ENCODE measurements at places on chromosomes 6 and 20.

GRCh38 chr20:14724468-14724867 is 387.1 kb upstream of the FLRT3 start:
- DNase-seq, result no peak

- DNase-seq, result no peak
These were observed 356.9 kb downstream of the CDKAL1 start for GRCh38 chr6:20891161-20891560.

DNA sequence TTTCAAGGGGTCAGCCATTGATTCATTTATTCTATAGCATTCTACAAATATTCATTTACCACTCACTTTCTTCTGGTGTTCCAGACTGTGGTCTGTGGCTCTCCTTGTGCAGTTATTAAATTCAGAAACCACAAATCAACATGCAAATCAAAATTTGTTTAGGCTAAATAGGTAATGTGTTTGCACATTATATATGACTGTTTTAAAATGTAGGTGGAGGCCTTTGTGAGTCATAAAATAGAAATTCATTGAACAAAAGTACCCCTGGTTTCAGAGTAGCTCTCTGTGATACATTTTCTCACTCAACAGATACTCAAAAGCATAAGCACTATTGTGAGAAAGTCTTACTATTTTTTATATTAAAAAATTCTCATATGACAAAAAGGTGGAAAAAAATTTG is 385.5 kb upstream of the TSHZ2 start:
- DNase-seq, result no peak

- DNase-seq, result no peak
These were observed 20.7 kb upstream of the ELOVL2 start for GRCh38 chr6:11064836-11065235.

- peak; percentile 33 for DNase-seq
These were observed 417 bp downstream of the PRRT1 start for GRCh38 chr6:32151181-32151862.

GRCh38 chr6:90118069-90118468 is 178.6 kb downstream of the BACH2 start:
- DNase-seq, result no peak

DNA sequence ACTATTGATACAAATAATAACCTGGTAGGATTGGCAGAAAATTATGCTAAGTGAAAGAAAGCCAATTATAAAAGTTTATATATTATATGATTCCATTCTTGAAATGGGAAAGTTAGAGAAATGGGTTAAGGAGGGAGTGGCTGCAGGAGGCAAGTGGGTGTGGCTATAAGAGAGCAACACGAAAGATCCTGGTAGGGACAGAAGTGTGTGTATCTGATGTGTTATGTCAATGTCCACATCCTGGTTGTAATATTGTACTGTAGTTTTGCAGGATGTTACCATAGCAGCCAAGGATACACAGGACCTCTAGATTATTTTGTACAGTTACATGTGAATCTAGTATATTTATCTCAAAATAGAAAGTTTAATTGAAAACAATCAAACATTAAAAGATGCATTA is 46.8 kb downstream of the SNX5 start:
- DNase-seq, result no peak

DNA sequence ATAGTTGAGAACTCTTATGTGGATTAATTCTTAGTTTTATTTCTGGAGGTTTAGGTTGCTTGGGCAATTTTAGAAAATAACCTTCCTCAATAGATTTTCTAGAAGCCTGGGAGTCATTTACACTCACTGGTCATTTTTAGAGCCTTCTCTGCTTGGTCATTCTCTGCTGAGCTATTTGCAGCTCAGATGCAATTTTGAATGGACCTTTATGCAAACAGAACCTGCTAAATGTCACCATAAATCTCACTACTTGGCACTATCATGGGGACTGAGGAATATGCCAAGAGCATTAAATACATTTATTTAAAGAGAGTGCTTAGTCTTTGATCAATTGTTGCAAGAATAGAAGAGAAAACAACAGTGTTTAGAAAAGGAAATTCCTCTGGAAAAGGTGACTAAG is 154.0 kb downstream of the CLVS2 start:
- DNase-seq, result no peak

GRCh38 chr6:55836945-55837344 is 38.4 kb downstream of the BMP5 start:
- no peak for DNase-seq

DNA sequence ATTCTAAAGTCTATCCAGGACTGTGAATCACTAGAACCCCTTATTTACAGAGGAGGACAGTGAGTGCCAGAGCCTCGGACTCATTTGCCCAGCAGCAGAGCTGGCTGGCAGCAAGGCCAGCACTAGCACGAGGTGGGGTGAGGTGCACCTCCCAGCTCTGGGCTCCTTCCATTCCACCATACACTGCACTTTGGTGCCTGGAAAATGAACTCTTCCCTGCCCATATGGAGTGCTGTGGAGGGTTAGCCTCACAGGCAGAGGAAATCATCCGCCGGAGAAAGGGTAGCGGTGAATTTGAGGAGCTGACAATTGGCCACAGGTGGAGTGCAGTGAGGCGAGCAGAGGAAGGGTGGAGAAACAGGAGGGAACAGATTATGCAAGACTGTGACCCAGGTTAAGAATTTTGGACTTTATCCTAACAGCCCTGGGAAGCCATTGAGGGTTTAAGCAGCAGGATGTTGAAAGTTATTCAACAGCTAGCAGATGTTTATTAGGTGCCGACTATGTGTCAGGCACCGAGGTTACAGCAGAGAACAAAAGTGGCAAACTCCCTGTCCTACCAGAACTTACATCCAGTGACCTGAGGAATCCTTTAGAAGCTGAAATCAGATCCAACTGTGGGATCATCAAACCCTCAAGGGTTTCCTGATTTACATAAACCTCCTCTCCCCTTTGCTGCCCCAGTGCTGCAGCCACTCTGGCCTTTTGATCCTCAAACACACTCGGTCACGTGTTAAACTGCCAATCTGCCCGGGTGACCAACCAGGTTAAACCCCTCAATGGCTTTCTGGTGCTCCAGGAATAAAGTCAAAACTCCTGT is 6.2 kb downstream of the TRIM26 start:
- peak; percentile 68 for DNase-seq

GRCh38 chr6:116158641-116159040 is 32.7 kb upstream of the COL10A1 start:
- DNase-seq, result peak; percentile 40

DNA sequence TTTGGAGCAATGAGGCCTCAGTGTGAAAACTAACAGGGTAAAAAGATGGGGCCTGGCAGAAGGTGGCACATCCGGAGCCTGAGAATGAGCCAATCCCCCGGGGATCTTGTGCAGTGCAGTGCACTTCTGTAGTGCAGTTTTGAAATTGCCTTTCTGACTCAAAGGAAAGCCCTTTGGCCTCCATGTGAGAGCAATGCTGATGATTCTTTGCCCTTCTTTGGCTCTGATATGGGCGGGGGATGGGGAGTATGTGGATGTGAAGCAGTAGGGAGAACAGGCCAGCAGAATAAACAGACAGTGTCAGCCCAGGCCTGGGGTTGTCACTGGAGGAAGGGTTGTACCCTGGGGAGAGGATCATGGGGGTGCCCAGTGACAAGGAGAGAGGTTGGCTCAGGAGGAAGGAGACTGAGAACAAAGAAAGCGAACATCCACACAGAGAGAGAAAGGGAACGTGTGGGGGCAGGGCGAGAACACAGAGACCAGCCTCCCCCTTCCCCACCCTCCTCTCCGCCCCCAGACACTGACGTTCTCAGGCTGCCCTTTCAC is 351.2 kb downstream of the CDC5L start:
- peak; percentile 60 for DNase-seq

DNA sequence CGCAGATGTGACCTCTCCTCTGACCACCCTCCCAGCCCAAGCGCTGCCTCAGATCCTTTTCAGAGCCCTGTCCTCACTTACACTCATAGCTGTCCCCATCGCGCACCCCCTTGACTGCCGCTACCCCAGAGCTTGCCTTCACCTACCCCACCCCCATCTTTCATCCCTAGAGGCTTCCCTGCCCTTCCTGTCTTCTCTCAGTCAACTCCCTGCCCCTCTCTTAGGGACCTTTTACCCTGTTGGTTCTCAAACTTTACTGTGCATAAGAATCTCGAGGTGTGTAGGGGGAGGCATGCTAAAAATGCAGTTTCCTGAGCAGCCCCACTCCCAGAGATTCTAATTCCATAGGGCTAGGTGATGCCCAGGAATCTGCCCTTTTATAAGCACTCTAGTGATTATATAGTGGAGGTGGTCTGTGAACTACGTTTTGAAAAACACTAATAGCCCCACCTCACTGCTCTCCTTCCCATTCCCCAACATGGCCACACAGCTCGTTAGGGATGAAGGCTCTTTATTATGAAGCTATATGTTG is 725 bp downstream of the TM9SF4 start:
- DNase-seq, result no peak

DNA sequence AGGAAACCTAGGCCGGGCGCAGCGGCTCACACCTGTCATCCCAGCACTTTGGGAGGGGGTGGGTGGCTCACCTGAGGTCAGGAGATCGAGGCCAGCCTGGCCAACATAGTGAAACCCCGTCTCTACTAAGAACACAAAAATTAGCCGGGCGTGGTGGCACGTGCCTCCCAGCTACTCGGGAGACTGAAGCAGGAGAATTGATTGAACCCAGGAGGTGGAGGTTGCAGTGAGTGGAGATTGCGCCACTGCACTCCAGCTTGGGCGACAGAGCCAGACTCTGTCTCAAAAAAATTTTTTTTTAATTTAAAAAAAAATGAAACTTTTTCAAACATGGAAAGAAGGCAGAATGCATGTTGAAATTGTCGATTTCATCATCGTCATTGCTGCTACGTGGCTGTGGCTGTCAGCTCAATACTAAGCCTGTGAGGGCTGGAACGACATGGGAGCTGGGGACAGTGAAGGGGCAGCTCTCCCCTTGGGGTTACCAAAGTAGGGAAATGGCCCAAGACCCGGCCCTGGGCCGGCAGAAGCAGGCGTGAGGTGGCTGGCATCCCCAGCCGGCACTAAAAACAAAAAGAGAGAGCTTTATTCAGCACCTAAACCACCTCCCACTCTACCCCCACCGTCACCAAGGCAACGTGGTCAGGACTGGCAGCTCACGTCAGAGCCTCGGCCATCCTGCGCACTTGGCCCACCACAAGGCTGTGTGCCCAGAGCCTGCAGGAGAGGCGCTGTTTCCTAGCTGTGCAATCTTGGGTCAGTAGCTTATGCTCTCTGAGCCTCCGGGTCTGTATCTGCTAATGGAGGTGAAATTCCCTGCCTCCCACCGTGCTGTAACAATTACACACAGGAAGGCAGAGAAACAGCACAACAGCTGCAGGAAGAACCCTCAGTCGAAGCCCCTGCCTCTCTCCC is 30.8 kb downstream of the AGPAT4 start:
- DNase-seq, result no peak

DNA sequence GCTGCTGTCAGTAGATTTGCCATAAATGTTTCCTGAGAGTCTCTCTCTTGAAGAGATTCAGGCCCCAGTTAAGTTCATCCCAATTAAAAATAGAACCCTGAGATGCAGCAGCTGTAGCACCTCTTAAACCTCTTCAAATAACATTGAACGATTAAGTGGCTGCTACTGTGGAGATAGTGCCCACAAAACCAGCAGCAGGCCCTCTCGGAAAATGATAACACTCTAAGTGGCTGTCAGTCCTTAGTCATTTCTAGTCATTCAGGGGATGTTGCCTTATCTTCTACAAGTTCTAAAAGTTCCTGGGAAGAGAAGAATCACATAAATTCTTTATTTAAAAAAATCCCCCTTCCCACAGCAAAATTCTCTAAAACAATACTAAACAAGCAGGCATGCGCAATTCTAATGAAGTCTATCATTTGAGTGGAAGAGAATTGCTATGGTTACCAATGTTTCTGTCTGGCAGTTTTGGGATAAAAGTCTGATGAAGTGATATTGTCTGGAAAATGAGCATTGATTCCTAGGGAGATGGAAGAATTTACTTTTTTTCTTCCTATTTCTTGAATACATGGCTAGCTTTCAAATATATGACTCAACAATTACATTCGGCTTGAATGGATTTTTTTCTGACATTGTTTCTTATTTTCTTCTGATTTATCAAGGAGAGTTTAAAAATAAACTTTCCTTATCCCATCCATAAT is 131.9 kb downstream of the TRMT11 start:
- DNase-seq, result peak; percentile 8

GRCh38 chr6:43268782-43269272 is 25.5 kb downstream of the TTBK1 start:
- DNase-seq, result no peak

GRCh38 chr6:141203902-141204575 is 928.7 kb upstream of the GJE1 start:
- peak; percentile 66 for DNase-seq

DNA sequence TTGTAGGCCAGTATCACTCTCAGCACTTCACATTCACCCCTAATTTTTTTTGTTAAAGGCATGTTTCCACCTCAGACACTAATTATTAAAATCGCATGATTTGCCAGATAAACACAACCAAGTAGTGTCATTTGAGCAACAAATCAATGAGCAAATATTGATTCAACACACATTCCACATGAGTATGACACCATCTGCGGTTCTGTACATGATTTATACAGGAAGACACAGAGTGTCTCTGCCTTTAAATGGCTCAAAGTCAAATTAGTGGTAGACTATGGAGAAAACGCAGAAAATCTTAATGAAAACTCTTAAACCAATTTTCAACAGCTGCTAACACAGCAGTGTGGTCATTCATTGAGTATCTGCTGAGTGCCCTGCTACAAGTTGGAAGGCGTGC is 300.2 kb downstream of the SOX4 start:
- DNase-seq, result no peak

DNA sequence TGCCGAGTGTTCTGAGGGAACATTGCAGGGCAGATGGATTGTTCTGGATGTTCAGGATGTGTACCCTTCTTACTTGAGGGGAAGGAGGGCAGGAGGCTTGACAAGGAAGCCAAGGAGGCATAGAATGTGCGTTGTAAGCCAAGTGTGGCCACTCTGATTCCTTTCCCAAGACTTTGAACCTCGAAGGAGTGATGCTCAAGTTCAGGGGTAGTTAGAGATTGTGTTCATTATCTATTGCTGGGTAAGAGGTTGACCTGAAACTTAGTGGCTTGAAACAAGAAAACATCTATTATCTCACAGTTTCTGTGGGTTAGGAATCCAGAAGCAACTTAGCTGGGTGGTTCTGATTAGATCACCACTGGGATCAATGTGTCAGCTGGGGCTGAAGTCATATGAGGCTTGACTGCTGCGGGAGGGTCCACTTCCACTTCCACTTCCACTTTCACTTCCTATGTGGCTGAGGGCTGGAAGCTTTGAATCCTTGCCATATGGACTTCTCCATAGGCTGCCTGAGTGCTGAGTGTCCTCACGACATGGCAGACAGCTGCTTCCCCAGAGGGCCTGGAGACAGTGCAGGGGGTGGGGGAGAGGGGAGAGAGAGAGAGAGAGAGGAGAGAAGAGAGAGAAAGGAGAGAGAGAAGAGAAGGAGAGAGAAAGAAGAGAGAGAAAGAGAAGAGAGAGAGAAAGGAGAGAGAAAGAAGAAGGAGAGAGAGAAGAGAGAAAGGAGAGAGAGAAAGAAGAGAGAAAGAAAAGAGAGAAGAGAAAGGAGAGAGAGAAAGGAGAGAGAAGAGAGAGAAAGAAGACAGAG is 6.9 kb upstream of the CD40 start:
- DNase-seq, result no peak

- DNase-seq, result peak; percentile 34
These were observed at the start of gene HLA-DPB1 for GRCh38 chr6:33075568-33076405. HLA-DPB1 (plus strand) TSS chr6:33075990; CDS start chr6:33076042, 52 bp downstream.

- peak; percentile 45 for DNase-seq
These were observed 108.0 kb downstream of the PPP1R14C start for GRCh38 chr6:150250826-150251225.

GRCh38 chr6:99495466-99495865 is 19.8 kb downstream of the USP45 start:
- DNase-seq, result peak; percentile 28
